ENCODE measurements at places on chromosomes 6 and 20.

DNA sequence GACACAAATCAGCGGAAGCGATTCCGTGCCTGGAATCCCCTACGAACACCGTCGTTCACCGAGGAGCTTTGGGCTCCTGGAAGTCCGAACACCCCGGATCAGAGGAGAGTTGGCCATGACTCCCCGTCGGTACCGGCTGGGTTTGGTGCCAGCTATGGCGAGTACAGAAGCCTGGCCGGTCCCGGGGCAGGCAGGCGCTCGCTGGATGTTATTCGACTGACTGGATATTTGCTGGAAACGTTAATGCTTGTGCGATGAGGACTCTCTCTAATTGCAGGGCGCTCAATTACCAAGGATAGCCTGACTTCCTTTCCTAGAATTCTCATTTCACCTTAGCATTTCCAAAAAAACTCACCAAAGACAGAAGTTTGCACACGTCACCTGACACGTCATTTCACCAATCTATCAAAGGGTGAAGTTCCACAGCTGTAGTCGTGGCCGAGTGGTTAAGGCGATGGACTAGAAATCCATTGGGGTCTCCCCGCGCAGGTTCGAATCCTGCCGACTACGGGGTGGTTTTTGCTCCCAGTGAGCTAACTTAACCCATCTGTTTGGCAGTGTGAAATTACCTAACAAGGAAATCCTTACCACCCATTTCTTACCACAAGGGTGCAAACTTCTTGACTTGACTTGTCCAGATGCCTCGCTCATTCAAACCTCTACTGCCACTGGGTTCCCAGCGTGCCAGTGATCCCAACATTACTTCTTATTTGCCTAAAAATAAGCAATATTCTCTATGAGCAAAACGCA lies 22.7 kb upstream of the ZNF184 start:
- no peak overlapping the region for H3K27ac ChIP-seq
- no peak for DNase-seq
- no peaks in the 10 kb centered on the region for H3K4me1 ChIP-seq
- H3K27me3 ChIP-seq, result no peaks in the 10 kb centered on the region
- no peaks in the 10 kb centered on the region for H3K36me3 ChIP-seq
- no peak overlapping the region for H3K4me3 ChIP-seq

DNA sequence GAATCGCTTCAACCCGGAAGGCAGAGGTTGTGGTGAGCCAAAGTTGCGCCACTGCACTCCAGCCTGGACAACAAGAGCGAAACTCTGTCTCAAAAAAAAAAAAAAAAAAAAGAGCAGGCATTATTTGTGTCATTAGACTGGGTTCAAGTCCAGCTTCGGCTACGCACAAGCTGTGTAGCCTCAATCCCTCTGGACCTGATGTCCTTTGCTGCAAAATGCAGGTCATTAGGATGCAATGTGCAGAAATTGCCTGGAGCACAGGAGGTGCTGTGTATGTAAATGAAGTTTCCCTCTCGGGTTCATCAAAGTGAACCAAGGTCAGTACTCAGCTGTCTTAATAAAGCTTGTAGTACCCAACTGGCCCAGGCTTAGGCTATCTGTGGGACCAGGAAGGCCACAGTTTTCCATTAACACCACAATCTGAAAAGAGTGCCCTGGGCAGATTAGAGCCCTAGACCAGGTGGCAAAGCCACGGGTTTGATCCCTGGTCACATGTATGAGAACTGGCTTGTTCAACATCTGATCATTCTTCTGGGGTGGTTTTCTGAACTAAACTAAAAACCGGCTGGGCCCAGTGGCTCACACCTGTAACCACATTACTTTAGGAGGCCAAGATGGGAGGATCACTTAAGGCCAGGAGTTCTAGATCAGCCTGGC lies 155.3 kb downstream of the ZMYND8 start:
- H3K36me3 ChIP-seq, result no peaks in the 10 kb centered on the region
- H3K4me3 ChIP-seq, result no peak overlapping the region
- no peaks in the 10 kb centered on the region for H3K27me3 ChIP-seq
- peaks cover 11% of the 10 kb centered on the region for H3K4me1 ChIP-seq
- peak overlapping the region; percentile 12 for H3K27ac ChIP-seq
- peak; percentile 34 for DNase-seq

GRCh38 chr20:40563296-40563950 lies 125.6 kb downstream of the MAFB start:
- H3K27ac ChIP-seq, result no peak overlapping the region

DNA sequence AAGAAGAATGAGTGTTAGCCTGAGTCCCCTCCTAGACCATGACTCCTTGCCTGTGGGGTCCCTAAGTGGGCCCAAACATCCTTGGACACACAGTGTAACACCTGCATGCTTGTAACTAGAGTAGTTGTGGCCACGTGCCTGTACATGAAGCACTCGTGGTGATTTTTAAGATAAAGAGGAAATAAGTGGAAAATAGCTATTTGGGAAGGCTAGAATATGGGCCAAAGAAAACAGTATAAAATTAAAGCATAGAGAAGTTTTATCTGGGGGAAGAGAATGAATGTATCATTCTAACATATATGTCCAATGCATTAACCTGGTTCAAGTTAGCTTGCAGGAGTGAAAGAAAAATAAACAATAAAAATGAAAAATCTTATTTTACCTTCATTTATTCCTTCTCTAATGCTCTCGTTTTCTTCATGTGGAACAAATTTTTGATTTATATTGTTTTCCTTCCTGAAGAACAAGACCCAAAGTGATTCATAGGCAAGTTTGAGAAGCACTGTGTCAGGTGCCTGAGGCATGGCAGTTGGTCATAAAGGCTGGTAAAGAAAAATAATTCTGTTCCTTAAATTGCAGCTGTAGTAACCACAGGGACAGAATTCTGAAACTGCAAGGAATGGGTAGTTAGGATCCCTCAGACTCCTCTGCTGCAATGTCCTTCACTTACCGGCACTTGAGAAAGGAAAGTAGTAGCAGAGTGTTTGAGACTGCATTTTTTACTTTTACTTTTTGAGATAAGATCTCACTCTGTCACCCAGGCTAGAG lies 8.5 kb upstream of the CST3 start:
- no peaks in the 10 kb centered on the region for H3K27me3 ChIP-seq
- no peak overlapping the region for H3K4me3 ChIP-seq
- H3K36me3 ChIP-seq, result no peaks in the 10 kb centered on the region
- no peaks in the 10 kb centered on the region for H3K4me1 ChIP-seq
- no peak overlapping the region for H3K27ac ChIP-seq

- no peaks in the 10 kb centered on the region for H3K36me3 ChIP-seq
- H3K4me1 ChIP-seq, result no peaks in the 10 kb centered on the region
- no peak overlapping the region for H3K27ac ChIP-seq
Measured at GRCh38 chr20:14790771-14791620, 453.6 kb upstream of the FLRT3 start.

DNA sequence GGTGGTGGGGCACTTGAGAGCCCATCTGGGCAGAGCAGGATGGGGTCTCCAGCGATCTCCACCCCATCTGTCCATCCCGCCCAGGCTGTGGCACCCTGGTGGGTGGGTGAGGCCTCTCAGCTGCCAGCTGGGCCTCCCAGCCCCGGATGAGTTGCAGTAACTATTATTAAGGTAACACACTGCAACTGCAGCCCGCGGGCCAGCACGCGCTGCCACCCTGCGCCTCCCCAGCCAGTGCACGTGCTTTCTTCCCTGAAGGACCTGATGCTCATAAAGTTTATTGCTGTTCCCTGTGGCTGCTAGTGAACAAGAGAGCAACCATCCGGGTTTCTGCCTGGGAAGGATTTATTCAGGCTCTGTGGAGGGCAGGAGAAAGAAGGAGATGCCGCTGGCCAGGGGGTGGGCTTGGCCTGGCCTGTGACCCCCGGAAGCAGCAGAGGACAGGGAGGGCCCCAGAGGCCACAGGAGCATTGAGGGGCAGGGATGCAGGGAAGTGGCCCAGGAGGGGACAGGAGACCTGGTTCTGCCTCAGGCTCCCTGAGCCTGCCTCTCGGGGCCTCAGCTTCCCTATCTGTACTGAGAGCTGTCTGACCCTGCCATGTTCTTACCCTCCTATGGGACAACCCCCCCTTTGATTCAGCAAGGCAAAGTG lies 1.7 kb downstream of the IP6K3 start:
- no peak for DNase-seq
- H3K27me3 ChIP-seq, result peaks cover 64% of the 10 kb centered on the region
- H3K4me1 ChIP-seq, result no peaks in the 10 kb centered on the region
- no peak overlapping the region for H3K27ac ChIP-seq

- H3K4me1 ChIP-seq, result no peaks in the 10 kb centered on the region
- no peaks in the 10 kb centered on the region for H3K36me3 ChIP-seq
- no peaks in the 10 kb centered on the region for H3K27me3 ChIP-seq
- H3K4me3 ChIP-seq, result no peak overlapping the region
- H3K27ac ChIP-seq, result no peak overlapping the region
Measured at GRCh38 chr6:6218759-6219085, 101.7 kb downstream of the F13A1 start.

DNA sequence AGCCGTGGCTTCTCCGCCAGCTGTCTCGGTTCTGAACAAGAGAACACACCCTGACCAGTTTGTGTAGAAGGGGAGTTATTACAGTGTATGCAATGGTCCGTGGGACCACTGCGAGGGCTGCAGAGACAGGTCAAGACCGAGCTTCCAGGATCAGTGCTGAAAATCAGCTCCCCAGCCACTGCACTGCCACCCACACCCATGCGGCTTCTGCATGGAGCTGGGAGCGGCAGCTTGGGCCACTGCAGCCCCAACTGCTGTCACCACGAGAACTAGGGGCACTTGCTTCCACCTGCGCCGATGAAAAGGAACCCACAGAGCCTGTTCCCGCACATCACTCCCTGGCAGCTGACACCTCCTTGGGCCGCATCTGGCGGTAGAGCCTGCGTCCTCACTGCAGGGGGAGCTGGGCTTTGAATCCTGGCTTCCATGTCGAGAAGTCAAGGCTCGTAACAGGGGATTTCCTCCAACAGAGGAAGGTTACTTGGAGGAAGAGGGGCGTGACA lies 56.2 kb downstream of the TMEM242 start:
- H3K27me3 ChIP-seq, result no peaks in the 10 kb centered on the region
- no peaks in the 10 kb centered on the region for H3K4me1 ChIP-seq
- H3K27ac ChIP-seq, result no peak overlapping the region
- no peaks in the 10 kb centered on the region for H3K36me3 ChIP-seq
- no peak for DNase-seq

- H3K36me3 ChIP-seq, result no peaks in the 10 kb centered on the region
- H3K27ac ChIP-seq, result no peak overlapping the region
- no peak overlapping the region for H3K4me3 ChIP-seq
- no peaks in the 10 kb centered on the region for H3K4me1 ChIP-seq
Measured at GRCh38 chr6:30405934-30406333, 61.0 kb downstream of the RPP21 start.

DNA sequence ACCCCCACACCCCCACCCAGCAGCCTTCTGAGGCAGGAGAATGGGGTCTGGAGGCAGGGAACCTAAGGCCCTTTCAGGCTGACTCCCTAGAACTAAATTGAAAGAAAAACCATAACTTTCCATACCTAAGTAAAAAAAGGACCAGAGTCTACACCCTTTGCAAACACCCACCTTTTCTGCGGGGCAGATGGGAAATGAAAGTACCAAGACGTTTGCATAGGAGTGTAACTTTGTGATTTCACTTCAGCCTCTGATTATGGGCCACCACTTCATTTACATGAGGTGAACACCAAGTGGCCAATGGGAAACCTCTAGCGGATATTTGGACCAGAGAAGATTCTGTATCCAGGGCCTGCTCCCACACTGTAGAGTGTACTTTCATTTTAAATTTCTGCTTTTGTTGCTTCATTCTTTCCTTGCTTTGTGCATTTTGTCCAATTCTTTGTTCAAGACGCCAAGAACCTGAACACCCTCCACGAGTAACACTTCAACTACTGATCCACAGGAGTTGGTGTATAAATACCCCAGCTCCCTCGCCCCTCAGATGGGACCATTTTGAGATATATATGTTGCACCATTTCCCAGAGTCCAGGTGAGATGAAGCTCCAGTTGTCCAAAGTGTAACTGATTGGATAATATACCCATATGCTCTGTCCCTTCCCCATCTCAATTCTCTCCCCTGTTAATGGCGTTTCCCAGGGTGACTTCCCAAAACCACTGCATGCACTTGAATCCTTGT lies 18.9 kb upstream of the SRSF6 start:
- no peak overlapping the region for H3K4me3 ChIP-seq
- no peak overlapping the region for H3K27ac ChIP-seq
- H3K27me3 ChIP-seq, result no peaks in the 10 kb centered on the region

DNA sequence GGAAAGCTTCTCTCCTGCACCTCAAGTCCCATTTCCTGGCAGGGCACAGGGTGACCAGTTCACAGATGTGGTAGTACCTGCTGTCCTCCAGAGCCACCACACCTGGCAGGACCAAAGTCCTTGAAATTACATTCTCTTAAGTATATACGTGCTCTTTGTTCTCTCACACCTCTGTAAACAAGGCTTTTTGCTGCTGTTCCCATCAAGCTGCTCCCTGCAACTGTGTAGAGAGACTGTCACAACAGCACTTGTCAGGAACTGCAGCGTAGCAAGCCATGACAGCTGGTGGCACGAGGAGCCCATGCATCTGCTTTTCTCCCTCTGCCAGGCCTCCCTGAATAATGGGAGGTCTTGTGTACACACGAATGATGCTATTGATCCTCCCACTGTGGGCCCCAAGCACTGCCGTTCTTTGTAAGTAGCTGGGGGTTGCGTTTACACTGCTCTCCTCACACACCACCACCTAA lies 431.8 kb downstream of the CD83 start:
- DNase-seq, result no peak
- H3K36me3 ChIP-seq, result no peaks in the 10 kb centered on the region
- H3K4me1 ChIP-seq, result no peaks in the 10 kb centered on the region
- H3K27me3 ChIP-seq, result no peaks in the 10 kb centered on the region

DNA sequence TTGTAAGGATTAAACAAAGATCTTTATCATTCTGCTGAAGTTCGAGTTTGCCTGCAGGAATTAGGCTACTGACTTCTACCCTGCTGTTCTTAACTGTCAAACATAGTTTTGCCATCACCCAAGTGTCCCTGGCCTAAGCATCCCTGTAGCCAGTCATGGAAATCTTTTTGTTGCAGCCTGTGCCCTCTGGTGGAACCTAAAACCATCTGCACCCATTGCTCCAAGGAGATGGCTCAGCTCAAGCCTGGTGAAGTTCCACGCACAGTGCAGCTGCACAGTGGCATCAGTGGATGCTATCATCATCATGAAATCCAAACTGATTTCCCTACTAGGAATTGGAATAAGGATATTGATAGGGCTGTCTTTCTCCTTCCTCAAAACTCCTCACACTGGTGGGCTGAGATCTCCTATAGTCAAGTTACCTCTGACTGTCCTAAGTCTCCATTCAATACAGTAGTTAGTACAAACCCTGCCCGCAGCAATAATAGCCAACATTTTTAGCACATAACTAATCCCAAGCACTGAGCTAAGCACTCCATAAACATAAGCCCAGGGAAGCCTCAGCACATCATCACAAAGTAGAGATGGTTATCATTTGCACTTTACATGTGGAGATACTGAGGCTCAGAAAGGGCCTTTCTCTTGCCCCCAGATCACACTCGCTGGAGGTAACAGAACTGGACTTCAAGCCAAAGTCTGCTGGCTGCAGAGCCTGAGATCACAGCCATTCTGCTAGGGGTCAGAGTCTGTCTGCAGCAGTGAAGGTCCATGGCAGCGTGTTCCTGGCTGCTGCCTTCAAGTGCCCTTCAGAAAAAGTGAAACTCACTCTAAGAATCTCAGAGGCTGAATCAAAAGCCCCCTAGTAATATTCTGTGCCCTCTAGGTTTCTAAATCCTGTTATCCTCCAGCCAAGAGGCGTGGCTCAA lies 77.2 kb upstream of the MC3R start:
- H3K36me3 ChIP-seq, result no peaks in the 10 kb centered on the region

GRCh38 chr6:99132026-99132635 lies 184.4 kb upstream of the FBXL4 start:
- H3K27me3 ChIP-seq, result no peaks in the 10 kb centered on the region
- H3K36me3 ChIP-seq, result no peaks in the 10 kb centered on the region
- no peak overlapping the region for H3K27ac ChIP-seq
- no peak for DNase-seq
- H3K4me3 ChIP-seq, result no peak overlapping the region

GRCh38 chr6:116764961-116765841 lies at the start of gene FAM162B:
FAM162B (minus strand) TSS chr6:116765719; CDS start chr6:116765576, 143 bp downstream.
- no peak within 1 kb of the TSS for H3K27ac ChIP-seq
- no peaks in the 10 kb centered on the region for H3K27me3 ChIP-seq
- H3K4me1 ChIP-seq, result no peaks in the 10 kb centered on the region
- no peak within 1 kb of the TSS for H3K4me3 ChIP-seq
